ENCODE measurements at places on chromosomes 12 and 14.

DNA sequence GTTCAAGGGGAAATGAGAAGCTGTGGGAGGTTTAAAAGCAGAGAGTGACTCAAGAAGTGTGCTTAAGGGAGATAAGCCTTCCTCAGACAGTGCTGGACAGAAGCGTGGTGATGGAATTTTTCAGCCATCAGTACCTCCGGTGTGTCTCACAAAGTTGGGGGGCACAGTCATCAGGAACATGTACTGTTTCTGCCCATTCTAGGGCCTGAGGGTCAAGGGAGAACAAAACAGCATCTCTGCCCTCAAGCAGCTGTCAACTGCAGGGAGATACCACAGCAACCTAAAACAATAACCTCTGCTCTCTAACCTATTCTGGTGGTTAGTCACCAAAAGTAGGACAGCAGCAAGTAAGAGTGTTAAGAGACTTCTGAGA, 2.0 kb upstream of the STON2 start:
- no peak for DNase-seq

GRCh38 chr12:124592481-124593160, 25.2 kb upstream of the NCOR2 start:
- DNase-seq: no peak

DNA sequence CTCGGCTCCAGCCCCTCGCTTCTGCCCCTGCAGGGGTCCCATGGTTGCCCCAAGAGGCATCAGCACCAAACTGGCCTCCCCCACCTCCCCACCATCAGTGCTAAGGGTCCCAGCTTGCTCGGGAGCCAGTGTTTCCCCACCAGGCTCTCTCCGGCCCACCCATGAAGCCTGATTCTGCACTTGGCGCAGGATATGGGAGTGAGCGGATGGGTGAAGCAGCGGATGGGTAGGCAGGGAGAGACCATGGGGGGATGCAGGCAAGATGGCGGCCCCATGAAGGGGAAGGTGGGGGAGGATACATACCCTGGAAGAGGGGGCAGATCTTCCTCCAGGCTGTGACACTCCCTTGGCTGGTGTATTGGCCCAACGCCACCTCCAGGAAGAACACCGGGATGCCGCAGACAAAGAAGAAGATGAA, 9.7 kb downstream of the SLC6A12 start:
- DNase-seq: no peak

DNA sequence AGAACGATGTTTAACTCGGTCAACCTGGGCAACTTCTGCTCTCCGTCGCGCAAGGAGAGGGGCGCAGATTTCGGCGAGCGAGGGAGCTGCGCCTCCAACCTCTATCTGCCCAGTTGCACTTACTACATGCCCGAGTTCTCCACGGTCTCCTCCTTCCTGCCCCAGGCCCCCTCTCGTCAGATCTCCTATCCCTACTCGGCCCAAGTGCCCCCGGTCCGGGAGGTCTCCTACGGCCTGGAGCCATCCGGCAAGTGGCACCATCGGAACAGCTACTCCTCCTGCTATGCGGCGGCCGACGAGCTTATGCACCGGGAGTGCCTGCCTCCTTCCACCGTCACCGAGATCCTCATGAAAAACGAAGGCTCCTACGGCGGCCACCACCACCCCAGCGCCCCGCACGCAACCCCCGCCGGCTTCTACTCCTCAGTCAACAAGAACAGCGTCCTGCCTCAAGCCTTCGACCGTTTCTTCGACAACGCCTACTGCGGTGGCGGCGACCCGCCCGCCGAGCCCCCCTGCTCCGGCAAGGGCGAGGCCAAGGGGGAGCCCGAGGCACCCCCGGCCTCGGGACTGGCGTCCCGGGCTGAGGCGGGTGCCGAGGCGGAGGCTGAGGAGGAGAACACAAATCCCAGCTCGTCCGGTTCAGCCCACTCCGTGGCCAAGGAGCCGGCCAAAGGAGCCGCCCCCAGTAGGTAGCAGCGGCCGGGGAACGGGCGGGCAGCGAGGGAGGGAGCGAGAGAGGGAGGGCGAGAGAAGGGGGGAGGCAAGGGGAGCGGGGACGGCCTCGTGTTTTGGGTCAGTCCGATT, 513 bp downstream of the HOXC11 start:
- DNase-seq: no peak

- no peak for DNase-seq
Measured at GRCh38 chr12:89437231-89437630, 84.9 kb upstream of the DUSP6 start.

- DNase-seq: no peak
Measured at GRCh38 chr14:36212577-36212976, 36.1 kb upstream of the PTCSC3 start.

- DNase-seq: no peak
Measured at GRCh38 chr12:26647088-26647487, 185.9 kb downstream of the ITPR2 start.

- DNase-seq: no peak
Measured at GRCh38 chr12:27998658-27999057, 26.1 kb upstream of the PTHLH start.

GRCh38 chr14:64812412-64812811, 67.3 kb downstream of the SPTB start:
- no peak for DNase-seq

GRCh38 chr14:30085943-30086342, 158.3 kb upstream of the PRKD1 start:
- DNase-seq: no peak

DNA sequence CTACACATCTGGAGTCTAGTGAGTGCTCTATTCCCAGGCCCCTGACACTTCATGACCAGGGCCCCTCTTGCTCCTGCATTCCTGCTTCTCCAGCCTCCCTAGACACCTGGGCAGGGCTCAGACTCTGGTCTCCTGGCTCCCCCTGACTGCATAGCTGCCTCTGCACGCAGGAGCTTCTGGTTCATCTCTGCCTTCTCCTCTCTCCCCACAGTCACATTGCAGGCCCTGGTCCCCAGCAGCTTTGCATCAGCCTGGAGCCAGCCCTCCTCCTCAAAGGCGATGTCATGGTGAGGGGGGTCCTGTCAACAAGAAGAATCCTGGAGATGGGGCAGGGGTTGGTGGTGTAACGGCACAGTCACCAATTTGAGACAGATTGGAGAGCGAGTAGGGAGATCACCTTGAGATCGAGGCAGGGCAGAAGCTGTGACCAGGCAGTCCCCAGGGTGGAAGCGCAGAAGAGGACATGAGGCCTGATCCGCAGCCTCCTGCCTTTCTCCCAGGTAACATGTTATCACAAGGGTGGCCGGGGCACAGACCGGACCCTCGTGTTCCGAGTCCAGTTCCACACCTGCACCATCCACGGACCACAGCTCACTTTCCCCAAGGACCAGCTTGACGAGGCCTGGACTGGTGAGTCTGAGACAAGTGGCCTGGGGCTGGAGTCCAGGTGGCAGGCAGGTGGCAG, 8.1 kb downstream of the TNS2 start:
- DNase-seq: no peak

GRCh38 chr14:100748403-100748802, 21.7 kb downstream of the DLK1 start:
- no peak for DNase-seq

DNA sequence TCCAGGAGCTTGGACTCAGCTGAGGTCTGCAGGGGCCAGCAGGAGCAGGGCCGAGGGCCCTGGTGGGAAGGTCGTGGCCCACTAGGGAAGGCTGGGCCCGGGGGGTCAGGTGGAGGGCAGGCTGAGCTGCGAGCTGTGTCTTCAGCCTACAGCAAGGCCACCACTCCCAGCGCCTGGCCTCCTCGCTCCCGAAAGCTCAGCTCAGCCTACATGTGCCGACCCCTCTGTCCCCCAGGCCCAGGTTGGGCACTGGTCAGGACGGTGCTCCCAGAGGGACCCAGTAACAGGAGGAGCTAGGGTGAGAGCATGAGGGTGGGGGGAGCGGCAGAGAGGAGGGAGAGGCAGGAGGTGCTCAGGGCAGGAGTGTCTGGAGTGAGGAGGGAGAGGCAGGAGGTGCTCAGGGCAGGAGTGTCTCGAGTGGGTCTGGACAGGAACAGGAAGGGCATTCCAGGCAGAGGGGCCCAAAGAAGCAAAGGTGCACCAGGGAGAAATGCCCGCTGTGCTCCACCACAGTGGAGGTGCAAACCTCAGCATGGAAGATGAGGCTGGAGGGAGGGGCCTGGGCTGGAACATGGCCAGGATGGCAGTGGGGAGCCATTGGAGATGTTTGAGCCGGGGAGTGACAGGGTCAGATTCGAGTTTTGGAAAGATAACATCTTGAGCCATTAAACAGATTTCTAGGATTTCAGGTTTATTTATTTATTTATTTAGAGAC, 29.1 kb upstream of the GPR132 start:
- DNase-seq: no peak

All from stimulated activated CD4-positive, alpha-beta T cell treated with anti-CD3 and anti-CD28 coated beads, Interleukin-12 subunit alpha, Interleukin-12 subunit beta, amount 100 ng/mL, for 4 hours (primary cell).